ENCODE measurements at places on chromosomes 16 and 17.

- DNase-seq: peak; percentile 55
These were observed 774 bp upstream of the MAF start for GRCh38 chr16:79601092-79601930.

- no peak for DNase-seq
These were observed 15.9 kb downstream of the CASKIN2 start for GRCh38 chr17:75499313-75500022.

GRCh38 chr16:70689035-70689969 is 3.4 kb upstream of the MTSS2 start:
- DNase-seq: no peak

DNA sequence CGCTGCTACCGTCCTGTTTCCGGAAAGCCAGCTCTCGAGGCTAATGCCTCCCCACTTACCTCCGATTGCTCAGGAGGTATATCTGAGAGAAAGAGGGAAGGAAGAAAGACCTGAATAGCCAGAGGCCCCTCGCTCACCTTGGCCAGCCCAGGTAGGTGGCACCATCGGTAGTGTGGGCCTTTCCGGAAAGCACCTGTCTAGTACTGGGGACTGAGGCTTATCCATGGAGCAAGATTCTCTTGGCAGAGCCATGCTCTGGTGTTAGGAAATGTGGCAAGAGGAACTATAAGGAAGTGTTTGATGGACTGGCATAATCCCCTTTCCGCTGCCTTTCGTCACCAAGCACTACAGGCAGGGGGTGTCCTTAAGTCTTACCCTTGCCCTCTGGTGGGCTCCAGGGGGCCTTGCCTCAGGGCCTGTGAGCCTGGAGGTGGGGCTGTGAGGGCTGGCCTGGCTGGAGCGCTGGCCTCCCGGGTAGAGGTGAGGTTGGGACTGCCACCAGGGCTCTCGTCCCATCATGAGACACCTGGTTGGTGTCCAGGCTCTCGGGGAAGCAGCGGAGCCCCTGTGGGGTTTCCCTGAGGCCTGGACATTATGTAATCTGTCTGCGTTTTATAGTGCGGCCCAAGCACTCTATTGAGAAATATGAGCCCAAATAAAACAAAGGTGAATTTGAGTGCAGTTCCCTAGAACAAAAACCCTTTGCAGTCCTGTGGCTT is 2.9 kb downstream of the CMIP start:
- DNase-seq: no peak

DNA sequence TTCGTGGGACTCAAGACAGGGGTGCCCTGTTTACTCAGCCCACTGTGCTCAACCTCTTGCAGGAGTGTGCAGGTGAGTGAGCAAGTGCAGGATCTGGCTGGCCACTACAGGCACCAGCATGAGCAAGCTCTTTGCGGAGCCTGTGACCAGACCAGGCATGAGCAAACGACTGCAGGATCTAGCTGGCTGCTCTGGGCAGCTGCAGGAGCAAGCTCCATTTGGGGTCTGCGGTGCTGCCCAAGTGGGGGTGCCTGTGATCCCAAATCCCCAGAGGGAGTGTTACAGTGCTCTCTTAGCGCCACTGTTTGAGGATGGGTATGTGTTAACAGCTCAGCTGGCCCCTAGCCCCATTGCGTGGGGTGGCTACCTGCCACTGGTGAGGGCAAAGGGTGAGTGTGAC is 2.4 kb downstream of the USP6 start:
- DNase-seq: no peak

DNA sequence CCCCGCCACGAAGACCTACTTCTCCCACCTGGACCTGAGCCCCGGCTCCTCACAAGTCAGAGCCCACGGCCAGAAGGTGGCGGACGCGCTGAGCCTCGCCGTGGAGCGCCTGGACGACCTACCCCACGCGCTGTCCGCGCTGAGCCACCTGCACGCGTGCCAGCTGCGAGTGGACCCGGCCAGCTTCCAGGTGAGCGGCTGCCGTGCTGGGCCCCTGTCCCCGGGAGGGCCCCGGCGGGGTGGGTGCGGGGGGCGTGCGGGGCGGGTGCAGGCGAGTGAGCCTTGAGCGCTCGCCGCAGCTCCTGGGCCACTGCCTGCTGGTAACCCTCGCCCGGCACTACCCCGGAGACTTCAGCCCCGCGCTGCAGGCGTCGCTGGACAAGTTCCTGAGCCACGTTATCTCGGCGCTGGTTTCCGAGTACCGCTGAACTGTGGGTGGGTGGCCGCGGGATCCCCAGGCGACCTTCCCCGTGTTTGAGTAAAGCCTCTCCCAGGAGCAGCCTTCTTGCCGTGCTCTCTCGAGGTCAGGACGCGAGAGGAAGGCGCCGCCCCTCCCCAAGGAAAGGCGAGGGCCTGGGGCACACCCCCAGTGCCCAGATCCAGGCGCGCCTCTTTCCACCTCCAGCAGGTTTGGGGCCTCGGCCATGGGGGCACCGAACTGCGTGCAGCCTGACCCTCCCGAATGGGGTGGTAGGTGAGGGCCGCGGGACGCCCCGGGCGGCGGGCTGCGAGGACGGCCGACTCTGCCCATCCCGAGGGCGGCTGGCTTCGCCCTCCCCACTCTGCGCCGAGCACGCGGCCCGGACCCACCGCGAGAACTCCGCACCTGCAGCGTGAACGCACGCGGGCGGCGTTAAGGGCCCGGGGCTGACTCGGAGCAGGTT is 664 bp downstream of the HBQ1 start:
- peak; percentile 86 for DNase-seq

Data from CD4-positive, alpha-beta T cell treated with Interleukin-6 for 4 hours (primary cell).